Calu3 (cell line): ENCODE measurements at places on chromosomes 3 and 15.

DNA sequence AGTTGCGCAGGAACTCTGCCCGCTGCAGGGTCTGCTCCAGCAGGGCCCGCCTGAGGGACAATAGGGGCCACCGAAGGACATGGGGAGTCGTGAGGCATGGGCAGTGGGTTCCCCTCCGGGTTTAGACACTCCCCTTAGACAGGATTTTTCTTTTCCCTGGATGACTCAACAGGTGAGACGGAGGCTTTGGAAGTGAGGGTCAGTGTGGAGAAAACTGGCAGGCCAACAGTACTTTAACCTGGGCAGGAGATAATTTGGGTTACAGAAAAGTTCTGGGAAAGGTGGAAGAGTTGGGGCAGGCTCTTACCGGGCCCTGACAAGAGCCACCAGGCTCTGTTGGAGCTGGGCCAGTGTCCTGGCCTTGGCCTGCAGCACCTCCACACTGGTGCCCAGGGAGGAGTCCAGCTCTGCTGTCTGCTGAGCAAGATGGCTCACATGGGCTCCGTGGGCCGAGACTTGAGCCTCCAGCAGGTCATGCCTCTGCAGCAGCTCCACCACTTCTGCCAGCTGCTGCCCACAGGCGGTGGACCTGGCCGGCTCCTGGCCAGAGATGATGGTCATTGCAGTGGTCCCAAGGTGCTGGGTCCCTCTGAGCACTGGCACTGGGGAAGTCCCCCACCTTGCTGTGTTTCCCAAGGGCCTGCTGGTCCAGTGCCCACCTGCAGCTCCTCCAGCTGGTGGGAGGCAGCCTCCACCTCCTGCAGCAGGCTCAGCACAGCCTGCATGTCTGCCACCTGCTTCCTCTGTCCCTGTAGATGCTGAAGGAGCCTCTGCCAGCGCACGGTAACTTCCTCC is 11.0 kb downstream of the SPTBN5 start:
- DNase-seq = no peak

GRCh38 chr3:122307976-122308375 is 17.1 kb upstream of the CSTA start:
- no peak for DNase-seq

GRCh38 chr3:29958816-29959215 is 647.6 kb upstream of the TGFBR2 start:
- no peak for DNase-seq

DNA sequence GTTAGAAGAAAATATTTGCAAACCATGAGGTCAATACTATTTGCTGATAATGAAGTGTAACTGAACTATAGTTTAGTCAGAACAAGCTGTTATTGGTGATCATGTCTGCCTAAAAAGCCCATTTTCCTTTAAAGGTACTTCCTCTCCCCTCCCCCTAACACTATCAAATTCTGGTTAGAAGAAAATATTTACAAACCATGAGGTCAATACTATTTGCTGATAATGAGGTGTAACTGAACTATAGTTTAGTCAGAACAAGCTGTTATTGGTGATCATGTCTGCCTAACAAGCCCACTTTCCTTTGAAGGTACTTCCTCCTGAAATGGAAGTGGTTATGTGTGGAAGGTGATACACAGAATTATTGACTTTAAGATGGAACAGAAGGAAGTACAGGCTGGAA is 46.9 kb downstream of the PROS1 start:
- no peak for DNase-seq

GRCh38 chr3:108608750-108609149 is 19.2 kb downstream of the DZIP3 start:
- no peak for DNase-seq

DNA sequence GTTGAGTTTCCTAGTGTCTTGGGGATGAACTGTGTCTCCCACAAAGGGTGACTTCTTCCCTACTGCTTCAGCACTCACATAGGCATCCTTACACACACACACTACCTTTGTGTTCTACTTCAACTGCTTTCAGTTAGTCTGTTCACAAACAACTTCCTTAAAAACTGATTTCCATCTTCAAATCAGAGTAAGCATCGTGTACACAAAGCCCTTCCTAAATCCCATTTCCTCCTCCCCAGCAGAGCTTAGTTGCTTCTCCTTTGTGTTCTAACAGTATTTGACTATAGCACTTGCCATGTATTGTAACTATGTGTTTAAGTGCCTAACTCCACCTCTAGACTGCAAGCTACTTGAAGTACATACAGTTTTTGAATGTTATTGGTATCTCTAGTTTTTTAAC is 71.7 kb downstream of the TNIK start:
- DNase-seq = no peak

DNA sequence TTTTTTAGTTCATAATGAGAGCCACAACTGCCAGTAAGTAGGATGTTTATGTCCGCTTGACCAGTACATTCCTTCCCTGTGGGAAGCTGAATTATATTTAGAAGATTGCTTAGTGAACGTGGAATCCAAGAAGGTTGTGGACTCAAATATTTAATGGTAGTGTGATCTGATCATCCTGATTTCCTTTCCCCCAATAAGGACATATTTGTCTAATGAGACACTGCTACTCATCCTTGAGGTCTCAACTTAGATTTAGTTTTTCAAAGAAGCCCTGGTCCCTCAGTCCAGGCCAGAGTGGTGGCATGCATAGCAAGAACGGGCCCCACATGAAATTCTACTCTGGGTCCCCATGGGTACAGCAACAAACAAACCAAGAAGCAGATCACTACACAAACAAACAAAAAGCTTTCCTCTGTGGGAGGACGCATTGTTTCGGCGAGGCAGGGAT is 60.8 kb downstream of the USP13 start:
- DNase-seq = no peak

DNA sequence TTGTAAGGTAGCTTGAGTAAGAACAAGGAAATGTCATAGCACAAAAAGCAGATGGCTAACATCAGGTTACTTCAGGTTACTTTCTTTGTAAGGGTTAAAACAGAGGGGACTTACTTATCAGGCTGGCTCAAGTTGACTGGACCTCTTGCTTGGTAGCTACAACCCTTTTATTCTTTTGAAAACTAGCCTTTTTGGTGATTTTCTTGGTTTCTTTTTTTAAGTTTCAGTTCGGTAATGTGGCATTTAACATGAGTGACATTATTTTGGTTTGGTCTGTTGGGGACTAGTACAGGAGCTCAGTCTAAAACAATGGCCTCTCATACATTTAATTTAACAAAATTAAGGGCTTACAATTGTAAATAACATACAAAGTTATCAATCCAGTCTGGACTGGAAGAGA is 621.4 kb downstream of the OTOL1 start:
- no peak for DNase-seq

DNA sequence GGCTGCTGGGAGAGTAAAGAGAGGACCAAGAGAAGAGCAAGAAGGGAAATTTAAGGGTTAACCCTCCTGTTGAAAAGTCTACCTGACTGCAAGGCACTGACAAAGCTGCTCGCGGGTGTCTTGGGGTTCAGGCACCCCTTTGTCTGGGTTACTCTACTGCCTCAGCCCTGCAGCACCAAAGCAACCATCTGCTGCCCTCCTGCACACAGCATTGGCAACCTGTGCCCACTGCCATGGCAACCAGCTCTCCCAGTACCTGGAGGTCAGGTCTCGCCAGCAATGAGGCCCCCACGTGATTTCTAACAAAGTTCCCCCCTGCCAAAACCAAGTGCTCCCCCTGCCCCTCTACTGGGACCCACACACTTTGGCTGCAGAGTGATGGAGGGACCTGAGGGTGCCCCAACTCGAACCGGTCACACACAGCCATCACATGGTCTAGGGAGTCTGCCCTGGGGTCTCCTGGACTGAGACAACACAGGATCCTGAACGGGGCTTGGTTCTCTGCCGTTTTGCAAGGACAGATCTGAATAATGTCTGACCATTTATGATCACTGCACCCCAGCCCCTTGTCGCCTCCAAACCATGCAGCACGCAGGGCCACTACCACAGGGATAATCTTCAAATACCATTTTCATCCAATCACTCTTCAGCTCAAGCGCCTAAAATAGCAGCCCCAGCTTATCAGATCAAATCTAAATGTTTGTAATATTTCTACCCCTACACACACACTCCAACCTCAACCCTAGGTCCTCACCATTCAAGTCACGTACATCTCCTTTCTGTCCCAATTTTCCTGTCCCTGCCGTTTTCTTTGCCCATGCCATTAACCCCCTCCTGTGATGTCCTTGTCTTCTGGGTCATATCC is 50.7 kb downstream of the ADCY5 start:
- DNase-seq = no peak

DNA sequence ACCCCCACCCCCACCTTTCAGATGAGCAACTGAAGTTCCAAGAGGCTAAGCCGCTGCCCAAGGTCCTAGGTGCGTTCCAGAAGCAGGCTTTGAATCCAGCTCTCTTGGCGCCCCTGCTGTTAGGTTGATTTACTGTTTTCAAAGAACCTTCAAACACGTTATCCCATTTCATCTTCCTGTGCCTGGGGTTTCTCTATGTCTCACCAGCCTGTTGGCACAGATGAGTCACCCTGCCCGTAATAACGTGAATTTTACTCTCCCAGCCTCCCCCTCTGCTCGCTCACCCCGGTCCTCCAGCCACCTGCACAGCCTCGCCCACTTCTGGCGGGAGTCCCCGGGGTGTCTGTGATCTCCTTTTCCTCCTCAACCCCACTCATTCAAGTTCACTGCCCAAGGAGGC is 13.0 kb upstream of the TSEN2 start:
- DNase-seq = peak; percentile 75

DNA sequence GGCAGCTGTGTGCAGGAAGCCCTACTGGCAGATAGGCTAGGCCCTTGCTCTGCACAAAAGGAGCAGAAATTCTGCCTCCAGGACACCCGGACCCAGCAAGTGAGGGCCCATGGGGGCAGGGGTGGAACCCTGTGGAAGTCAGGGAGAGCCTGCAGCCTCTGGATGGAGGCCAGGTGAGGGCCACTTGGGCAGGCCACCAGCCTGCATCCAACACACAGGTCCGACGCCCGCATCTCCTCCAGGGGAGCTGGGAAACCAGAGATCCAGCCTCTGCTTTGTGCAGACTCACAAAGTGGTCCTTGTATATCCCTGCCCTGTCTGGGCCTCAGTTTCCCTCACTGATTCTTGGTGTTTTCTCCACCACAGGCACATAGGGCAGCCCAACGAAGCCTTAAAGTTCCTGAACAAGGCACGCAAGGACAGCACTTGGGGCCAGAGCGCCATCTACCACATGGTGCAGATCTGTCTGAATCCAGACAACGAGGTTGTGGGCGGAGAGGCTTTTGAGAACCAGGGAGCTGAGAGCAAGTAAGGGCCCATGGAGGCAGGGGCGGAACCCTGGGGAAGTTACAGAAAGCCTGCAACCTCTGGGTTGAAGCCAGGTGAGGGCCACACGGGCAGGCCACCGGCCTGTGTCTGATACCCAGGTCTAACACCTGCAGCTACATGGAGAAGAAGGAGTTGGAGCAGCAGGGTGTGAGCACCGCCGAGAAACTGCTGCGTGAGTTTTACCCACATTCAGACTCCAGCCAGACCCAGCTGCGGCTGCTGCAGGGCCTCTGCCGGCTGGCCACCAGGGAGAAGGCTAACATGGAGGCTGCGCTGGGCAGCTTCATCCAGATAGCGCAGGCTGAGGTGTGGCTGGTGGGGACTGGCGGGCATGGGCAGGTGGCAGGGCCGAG is 16.6 kb downstream of the CSRNP1 start:
- no peak for DNase-seq

- DNase-seq = peak; percentile 48
Observed at GRCh38 chr3:50433954-50434353, 69.5 kb downstream of the CACNA2D2 start.

DNA sequence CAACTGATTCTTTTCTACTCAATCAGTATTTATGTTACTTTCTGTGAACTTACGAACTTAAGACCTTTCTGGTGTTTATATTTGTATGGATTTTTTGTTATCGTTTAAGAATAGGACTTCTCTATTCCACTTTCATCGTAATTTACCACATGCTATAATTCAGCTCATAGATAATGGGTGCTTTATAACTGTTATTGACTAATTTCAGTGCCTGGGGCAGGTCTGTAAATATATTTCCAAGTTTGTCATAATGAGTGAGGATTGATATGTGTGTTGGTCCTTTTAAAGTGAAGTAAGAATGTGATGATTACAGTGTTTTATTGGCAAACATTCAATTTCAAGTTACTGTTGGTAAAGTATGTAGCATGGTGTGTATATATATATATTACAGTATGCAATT is 1.8 kb upstream of the NAALADL2 start:
- no peak for DNase-seq

- no peak for DNase-seq
Observed at GRCh38 chr3:34024447-34025240, 226.2 kb downstream of the PDCD6IP start.

DNA sequence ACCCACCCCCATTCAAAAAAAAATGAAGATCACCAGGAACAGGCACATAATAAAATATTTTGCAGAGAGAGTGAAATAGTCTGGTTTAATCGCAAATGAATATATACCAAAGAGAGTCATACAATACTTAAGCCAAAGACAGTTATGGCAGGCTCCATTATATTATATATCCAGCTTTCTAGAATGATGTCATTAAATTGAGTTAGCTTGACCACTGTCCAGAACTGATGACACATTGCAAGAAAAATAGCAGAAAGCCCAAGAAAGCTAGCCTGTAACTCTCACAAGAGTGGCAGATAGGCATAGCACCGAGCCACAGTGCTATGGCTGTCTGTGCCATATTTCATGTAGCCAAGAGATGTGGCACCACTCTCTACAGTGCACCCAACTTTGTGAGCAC is 231.9 kb upstream of the SEMA6D start:
- no peak for DNase-seq

GRCh38 chr3:119405315-119405714 is 58.1 kb downstream of the TMEM39A start:
- DNase-seq = no peak

DNA sequence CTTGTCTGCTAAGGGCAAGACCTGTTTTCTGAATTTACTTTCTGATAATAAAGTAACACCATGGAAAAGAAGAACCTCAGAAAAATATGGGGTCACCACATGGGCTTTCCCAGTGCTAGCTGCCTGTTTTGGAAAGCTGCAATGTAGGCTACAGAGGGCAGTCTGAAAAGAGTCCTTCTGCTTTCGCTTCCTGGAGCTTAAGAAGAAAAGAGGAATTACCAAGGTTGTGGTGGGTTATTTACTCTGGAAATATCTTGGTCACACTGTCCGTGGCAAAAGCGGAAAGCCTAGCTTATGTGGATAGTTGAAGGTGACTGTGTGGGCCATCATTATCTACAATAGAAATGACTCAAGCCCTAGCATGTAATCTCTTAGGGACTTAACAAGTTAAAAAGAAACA is 31.7 kb upstream of the IP6K2 start:
- DNase-seq = no peak

GRCh38 chr3:17529677-17530076 is 212.8 kb downstream of the TBC1D5 start:
- no peak for DNase-seq

DNA sequence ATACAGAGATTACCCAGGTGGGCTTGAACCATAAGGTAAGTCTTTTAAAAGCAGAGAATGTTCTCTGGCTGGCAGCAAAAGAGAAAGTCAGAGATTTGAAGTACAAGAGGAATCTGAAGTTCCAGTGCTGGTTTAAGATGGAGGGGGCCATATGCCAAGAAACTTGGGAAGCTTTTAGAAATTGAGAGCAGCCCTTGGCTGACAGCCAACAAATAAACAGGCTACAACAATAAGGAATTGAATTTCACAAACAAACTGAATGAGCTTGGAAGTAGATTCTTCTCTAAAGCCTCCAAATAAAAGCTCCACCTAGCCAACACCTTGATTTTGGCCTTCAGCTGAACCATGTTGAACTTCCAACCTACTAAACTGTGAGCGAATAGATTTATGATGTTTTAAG is 85.7 kb downstream of the TRIM42 start:
- DNase-seq = no peak
